Right kidney (tissue), 9 donors: ENCODE measurements at places on chromosomes 13 and 19.

DNA sequence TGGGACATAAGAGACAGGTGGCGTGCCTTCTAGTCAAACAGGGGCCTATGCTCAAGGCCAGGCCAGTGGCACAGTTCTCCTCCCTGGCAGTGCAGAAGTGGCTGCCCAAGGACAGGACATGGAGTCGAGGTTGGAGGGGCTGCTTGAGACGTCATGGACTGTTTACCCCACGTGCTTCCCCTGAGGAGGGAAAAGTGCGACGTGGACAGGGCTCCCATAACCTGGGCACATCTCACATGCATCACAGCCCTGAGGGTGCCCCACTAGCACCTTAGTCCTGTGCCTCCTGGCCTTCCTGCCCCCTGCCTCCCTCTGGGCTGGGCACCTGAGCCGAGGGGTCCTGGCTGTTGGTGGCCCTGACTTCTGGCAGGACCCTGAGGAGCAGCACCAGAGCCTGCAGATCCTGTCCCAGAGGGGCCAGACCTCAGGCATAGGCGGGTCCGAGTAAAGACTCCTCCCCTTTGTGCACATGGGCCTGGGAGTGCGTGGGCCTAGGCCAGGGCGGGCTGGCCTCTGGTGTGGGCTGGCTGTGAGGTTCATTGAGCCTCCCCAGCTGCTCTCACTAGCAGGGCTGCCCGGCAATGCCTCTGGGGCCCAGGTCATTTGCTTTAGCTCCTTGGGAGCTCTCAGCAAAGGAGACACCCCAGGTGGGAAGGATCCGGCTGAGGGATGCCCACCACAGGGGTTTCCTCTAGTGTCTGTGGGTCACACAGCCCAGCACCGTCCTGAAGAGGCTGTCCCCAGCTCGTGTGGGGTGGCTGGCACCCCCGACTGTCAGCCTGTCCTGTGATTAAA is 65.7 kb downstream of the CEBPG start:
- DNase-seq, result no peak

GRCh38 chr13:33174491-33174890 is 111.1 kb downstream of the STARD13 start:
- DNase-seq, result no peak

DNA sequence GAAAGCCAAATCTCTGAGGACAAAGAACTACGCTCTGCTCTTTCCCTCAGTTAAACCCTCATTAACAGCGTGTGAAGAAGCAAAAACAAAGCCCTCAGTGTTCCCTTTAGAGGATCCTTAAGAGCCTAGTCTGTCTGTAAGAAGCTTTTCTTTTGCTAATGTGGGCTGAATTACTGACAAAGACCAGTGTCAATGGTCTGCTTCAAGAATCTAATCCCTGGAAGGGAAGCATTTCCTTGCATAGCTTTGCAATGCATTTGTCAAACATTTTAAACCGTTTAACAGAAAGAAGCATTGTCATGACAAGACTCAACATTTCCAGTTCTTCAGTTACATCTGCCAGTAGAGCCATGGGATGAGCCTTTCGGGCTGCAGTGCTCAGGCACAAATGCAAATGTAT is 64.9 kb downstream of the EDNRB start:
- no peak for DNase-seq

DNA sequence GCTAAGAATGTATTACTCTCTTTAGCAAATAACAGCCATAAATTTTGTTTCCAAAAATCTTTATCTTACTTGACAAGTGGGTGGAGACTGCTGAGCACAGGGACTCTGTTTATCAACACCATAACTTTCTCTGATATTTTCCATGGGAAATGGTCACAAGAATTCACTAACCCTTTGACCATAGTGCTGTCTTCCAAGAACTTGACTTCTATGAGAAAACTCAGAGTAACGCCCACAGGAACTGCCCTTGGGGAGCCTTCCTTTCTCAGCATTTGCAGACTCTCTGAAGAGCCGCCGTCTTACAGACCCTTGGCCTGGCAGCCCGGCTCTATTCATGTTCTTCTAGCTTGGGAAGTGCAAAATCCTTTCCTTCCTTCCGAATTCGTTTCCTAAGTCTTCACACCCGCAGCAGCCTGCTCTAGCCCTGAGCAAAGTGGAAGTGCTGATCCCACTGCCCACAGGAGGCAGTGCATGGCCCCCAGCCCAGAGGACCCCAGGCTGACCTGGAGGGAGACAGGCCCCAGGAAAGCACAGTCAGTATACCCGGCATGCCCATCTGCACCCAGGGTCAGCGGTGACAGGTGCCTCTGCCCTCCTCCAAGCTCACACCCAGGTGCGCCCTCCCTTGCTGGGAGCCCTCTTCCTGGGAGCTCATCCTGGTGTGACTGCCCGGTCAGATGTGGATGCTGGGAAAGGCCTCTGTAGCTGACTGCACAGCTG is 10.2 kb downstream of the GAS6 start:
- DNase-seq, result no peak

GRCh38 chr19:48817585-48818124 is 6.8 kb upstream of the BCAT2 start:
- no peak for DNase-seq

- no peak for DNase-seq
Observed at GRCh38 chr19:12628040-12629022, 17.6 kb downstream of the ZNF791 start.
